HepG2 (cell line): ENCODE measurements at places on chromosomes 3 and 15. TPM values are rescaled to one million over a fixed set of nuclear protein-coding genes. Genes with fewer than 3 reads are reported as not detected.

Gene ATP13A3
- total RNA-seq = 80.8 and 82.6 TPM in 2 replicates

Gene SLC22A13
- total RNA-seq = not detected in 2 replicates

Gene GOLGA8R
- 0.09 TPM in 1 of 2 replicates, not detected in the other for total RNA-seq

Gene TCAIM
- 16.9 and 21.1 TPM in 2 replicates for total RNA-seq

Gene CHST13
- total RNA-seq = 16.1 and 43.1 TPM in 2 replicates

Gene NFKBIZ
- 5.5 and 25.9 TPM in 2 replicates for total RNA-seq

Gene ATP13A4
- 0.07 TPM in 1 of 2 replicates, not detected in the other for total RNA-seq

DNA sequence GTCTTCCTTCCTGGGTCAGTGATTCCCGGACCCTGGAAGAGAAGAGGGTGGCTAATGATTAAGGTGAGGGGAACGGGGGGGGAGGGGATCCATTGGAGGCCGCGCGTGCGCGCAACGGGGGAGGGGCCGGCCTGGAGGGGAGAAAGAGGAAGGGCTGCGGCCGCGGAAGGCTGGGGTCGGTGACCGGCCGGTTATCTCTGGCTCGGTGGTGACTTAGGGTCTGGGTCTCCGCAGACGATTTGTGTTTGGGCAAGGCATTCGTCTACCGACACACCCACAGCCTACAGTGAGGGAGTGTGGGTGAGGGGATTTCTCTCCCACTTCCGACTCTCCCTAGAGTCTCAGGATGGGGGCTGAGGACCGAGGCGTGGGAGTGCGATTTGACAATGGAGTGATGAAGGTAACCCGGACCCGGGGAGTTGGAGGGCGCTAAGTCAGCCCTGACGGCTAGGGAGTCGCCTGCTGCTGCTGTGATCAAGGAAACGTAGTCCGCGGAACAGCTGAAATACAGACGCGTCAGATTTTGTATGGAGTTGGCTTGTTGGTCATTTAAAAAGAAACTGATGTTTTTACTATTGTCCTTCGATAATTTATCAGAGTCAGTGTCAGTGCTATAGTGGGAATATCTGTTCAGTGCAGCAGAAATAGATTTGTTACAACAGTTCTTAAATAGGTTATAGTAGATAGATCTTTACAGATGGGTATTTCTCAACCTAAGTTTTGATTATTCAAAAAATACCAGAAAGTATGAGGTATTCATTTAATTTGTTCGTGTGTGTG is 733 bp downstream of the RNF111 start:
- DNase-seq = peak; percentile 62
- peaks cover 37% of the 10 kb centered on the region for H3K4me1 ChIP-seq
- H3K4me3 ChIP-seq = peak overlapping the region; percentile 90
- H3K36me3 ChIP-seq = peaks cover 4% of the 10 kb centered on the region; the same call in 1 of the 2 replicates
- H3K27ac ChIP-seq = peak overlapping the region; percentile 97

GRCh38 chr3:47283591-47284364 is 1.0 kb downstream of the KLHL18 start:
- no peaks in the 10 kb centered on the region for H3K27me3 ChIP-seq
- H3K36me3 ChIP-seq = peaks cover 7% of the 10 kb centered on the region; the same call in 2 of the 3 replicates
- H3K27ac ChIP-seq = peak overlapping the region; percentile 86
- no peak for DNase-seq

DNA sequence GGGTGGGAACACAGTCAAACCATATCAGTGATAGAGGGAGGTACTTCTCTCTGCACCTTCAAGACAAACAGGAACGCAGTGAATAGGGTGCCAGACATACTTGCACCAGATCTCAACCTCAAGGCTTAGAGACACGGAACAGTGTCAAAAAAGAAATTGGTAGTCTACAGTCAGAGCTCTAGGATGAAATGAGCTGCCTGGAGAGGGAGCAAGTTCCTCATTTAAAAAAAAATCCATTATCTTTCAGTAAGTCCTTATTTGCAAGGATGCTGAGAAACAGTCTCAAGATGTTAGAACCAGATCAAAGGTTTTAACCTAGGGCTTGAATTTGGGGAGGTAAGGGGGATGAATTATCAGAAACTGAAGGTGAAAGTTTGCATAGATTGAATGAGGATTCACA is 20.2 kb upstream of the LMCD1 start:
- H3K36me3 ChIP-seq = no peaks in the 10 kb centered on the region
- no peak for DNase-seq
- H3K4me3 ChIP-seq = no peak overlapping the region
- H3K27me3 ChIP-seq = no peaks in the 10 kb centered on the region

DNA sequence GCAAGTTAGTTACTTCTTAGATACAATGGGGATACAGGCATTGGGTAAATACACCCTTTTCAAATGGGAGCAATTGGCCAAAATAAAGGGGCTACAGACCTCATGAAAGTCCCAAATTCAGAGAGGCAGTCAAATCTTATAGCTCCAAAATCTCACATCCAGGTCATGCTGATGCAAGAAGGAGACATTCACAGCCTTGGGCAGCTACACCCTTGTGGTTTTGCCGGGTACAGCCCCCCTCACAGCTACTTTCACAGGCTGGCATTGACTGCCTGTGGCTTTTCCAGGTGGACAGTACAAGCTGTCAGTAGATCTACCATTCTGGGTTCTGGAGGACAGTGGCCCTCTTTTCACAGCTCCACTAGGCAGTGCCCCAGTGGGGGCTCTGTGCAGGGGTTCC is 17.5 kb upstream of the PLSCR1 start:
- H3K27me3 ChIP-seq = no peaks in the 10 kb centered on the region; the same call in 2 of the 3 replicates
- no peak for DNase-seq
- no peaks in the 10 kb centered on the region for H3K4me1 ChIP-seq
- H3K27ac ChIP-seq = no peak overlapping the region

DNA sequence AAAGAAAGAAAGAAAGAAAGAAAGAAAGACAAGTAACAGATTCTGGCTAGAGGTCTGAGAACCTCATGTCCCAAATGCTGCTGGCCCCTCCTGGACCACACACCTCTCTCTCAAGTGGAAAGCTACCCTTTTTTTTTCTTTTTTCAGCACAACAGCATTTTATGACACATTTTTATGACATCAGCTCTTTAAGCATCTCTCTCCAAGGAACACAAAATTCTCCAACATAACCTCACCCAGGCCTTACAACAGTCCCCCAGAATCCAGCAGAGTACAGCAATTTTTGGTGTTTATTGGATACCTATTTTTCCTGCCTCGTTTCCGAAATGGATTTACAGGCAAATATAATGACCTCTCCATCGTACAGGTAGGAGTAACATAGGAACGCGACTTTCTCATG is 11.2 kb upstream of the NTRK3 start:
- no peak for DNase-seq
- H3K4me1 ChIP-seq = no peaks in the 10 kb centered on the region
- H3K27ac ChIP-seq = no peak overlapping the region
- no peaks in the 10 kb centered on the region for H3K36me3 ChIP-seq
- no peaks in the 10 kb centered on the region for H3K27me3 ChIP-seq

DNA sequence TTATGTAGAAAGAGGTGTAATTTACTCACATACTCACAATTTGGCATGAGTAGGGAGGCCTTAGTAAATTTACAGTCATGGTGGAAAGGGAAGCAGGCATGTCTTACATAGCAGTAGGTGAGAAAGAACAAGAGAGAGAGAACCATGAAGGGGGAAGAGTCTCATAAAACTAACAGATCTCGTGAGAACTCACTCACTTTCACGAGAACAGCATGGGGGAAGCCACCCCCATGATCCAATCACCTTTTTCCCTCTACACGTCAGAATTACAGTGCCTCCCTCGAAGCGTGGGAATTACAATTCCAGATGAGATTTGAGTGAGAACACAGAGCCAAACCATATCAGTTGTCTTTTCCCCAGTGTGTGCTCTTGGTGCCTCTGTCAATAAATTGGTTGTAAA is 855.3 kb downstream of the TBL1XR1 start:
- H3K36me3 ChIP-seq = no peaks in the 10 kb centered on the region
- no peaks in the 10 kb centered on the region for H3K4me1 ChIP-seq
- H3K27ac ChIP-seq = no peak overlapping the region
- DNase-seq = no peak

DNA sequence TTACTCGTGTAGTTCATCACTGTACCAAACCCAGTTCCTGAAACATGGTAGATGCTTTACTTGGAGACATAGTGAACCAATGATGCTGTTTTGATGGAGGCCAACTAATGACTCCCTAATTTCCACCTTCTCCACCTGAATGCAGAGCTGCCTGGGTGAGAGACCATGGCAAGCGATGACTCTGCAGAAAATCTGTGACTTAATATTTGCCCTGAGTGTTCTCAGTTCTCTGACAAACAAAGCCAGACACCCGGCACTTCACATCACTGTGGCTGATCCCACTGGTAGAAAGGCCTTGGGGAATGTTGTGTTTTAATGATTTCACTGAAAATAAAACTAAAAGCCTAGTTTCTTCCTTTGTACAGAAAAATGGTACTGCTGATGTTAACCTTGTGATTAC is 39.5 kb upstream of the UBE3A start:
- DNase-seq = no peak
- H3K27ac ChIP-seq = no peak overlapping the region
- H3K4me1 ChIP-seq = no peaks in the 10 kb centered on the region
- H3K27me3 ChIP-seq = no peaks in the 10 kb centered on the region; the same call in 2 of the 3 replicates

DNA sequence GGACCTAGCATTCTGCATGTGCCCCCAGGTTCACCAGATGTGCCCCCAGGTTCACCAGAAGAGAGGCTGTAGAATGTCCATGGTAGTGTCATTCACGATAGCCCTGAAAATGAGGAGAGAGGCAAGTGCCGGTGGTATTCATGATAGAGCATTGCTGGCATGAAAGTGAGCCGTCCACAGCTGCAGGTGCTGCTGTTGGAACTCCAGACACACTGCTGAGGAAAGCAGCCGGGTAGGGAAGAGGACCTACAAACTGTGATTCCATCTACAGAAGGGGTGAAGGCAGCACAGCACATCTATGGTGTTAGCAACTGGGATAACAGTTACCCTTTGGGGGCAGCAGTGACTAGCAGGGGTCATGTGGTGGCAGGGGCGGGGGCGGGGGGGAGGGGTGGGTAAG is 125.0 kb upstream of the PLXNA1 start:
- H3K27me3 ChIP-seq = no peaks in the 10 kb centered on the region
- H3K36me3 ChIP-seq = peaks cover 3% of the 10 kb centered on the region; the same call in 1 of the 2 replicates
- peaks cover 5% of the 10 kb centered on the region for H3K4me1 ChIP-seq
- no peak overlapping the region for H3K4me3 ChIP-seq
- no peak overlapping the region for H3K27ac ChIP-seq

GRCh38 chr15:51450001-51450400 is 108.5 kb downstream of the GLDN start:
- no peaks in the 10 kb centered on the region for H3K27me3 ChIP-seq
- H3K4me1 ChIP-seq = peaks cover 10% of the 10 kb centered on the region
- no peaks in the 10 kb centered on the region; the same call in none of the 2 replicates for H3K36me3 ChIP-seq
- no peak overlapping the region for H3K27ac ChIP-seq
- no peak overlapping the region for H3K4me3 ChIP-seq

- H3K4me1 ChIP-seq = no peaks in the 10 kb centered on the region
- DNase-seq = no peak
- H3K36me3 ChIP-seq = no peaks in the 10 kb centered on the region
- 0 out of 3 replicates have a peak, but pooled peaks cover 6% of the 10 kb centered on the region for H3K27me3 ChIP-seq
- H3K27ac ChIP-seq = no peak overlapping the region
- H3K4me3 ChIP-seq = no peak overlapping the region
These were observed 44.8 kb upstream of the UBE2E1 start for GRCh38 chr3:23760871-23761373.

DNA sequence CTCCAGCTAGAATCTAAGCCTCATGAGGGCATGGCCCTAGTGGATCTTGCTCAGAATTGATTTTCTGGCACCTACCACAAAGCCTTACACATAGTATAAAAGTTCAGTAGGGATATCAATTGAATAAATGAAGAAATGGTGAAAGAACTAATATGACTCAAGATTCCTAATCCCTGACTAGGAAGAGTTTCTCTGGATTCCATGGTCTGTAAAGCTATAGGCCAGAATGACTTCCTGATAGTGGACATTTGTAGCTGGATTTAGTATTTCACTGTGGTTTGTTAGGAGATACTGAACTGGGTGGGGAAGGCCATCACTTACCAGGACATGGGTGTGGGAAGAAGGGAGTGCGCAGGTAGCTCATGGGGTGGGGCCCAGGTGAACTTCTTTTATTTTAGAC is 168.9 kb downstream of the RAP2B start:
- no peaks in the 10 kb centered on the region for H3K4me1 ChIP-seq
- H3K36me3 ChIP-seq = no peaks in the 10 kb centered on the region
- DNase-seq = no peak

DNA sequence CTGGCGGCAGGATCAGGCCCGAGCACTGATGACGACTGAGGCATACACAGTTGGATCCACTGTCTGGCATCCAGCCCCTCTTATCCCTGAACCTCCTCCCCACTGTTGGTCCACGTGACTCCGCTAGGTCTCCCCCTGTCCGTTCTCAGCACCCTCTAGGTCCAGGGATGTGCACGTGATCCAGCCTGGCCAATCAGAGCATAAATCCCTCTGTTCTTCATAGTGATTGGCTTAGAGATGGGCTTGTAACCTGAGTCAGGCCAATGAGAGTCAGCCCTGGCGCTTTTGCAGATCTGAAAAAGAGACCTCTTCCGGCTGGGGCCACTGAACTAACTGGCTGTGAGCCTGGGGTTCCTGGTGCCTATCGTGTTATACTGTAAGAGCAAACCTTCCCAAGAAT is 20.5 kb upstream of the IQSEC1 start:
- H3K4me1 ChIP-seq = peaks cover 17% of the 10 kb centered on the region
- H3K36me3 ChIP-seq = no peaks in the 10 kb centered on the region; the same call in 1 of the 2 replicates
- H3K27me3 ChIP-seq = no peaks in the 10 kb centered on the region
- no peak overlapping the region for H3K27ac ChIP-seq
- DNase-seq = no peak

GRCh38 chr3:10983219-10983916 is 9.2 kb upstream of the SLC6A1 start:
- H3K27me3 ChIP-seq = no peaks in the 10 kb centered on the region
- peak; percentile 25 for DNase-seq
- no peak overlapping the region for H3K4me3 ChIP-seq
- no peaks in the 10 kb centered on the region for H3K36me3 ChIP-seq
- no peak overlapping the region for H3K27ac ChIP-seq

- peaks cover 19% of the 10 kb centered on the region for H3K36me3 ChIP-seq
- H3K27me3 ChIP-seq = no peaks in the 10 kb centered on the region
- no peak overlapping the region for H3K4me3 ChIP-seq
- H3K27ac ChIP-seq = no peak overlapping the region
- no peak for DNase-seq
These were observed 45.8 kb upstream of the CCNB2 start for GRCh38 chr15:59059076-59059597.

DNA sequence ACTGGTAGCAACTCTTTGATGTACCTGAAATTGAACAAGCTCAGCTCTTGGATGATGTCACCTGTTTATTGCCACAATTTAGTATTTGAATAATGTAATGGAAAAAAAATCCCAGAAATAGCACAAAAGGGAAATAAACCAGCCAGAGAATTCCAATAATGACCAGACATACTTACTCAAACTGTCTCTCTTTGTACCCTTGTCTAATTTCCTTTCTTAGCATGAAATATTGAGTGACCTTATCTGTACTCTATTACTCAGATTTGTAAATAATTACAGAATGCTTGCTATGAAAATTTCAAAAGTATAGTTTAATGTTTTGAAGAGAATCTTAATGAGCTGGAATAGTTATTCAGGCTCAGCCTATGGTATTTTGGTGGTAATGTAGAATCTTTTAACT is 555.4 kb upstream of the SGO1 start:
- no peak for DNase-seq
- H3K27ac ChIP-seq = no peak overlapping the region
- H3K4me3 ChIP-seq = no peak overlapping the region
- no peaks in the 10 kb centered on the region for H3K36me3 ChIP-seq
- no peaks in the 10 kb centered on the region for H3K4me1 ChIP-seq

GRCh38 chr3:182904164-182904563 is 76.2 kb downstream of the DCUN1D1 start:
- no peak overlapping the region for H3K27ac ChIP-seq
- H3K4me3 ChIP-seq = no peak overlapping the region
- no peaks in the 10 kb centered on the region for H3K27me3 ChIP-seq
- no peaks in the 10 kb centered on the region for H3K4me1 ChIP-seq
- H3K36me3 ChIP-seq = peaks cover 1% of the 10 kb centered on the region; the same call in 1 of the 2 replicates

GRCh38 chr3:193821151-193821668 is 228.2 kb downstream of the OPA1 start:
- H3K4me1 ChIP-seq = no peaks in the 10 kb centered on the region
